ENCODE measurements at places on chromosomes 5 and 9.

GRCh38 chr9:110691002-110691549 is 22.5 kb downstream of the MUSK start:
- DNase-seq: peak; percentile 64

DNA sequence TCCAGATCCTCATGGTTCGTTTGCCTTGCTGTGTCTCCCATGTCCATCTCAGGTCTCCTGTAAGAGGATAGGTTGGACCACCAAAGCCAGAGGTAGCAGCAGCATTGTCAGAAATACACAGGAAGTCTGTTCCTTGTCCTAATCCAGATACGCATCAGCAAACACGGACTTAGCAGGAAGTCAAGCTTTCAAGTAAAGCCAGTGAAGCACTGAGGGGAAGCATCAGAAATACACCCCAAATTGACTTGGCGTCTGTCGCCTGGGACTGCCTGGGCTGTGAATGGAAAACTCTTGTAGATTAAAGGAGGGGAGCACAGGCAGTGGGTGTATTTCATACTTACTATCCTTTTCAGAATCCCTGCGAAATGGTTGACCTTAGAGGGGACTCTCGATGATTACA is 171.3 kb downstream of the PSAT1 start:
- no peak for DNase-seq

DNA sequence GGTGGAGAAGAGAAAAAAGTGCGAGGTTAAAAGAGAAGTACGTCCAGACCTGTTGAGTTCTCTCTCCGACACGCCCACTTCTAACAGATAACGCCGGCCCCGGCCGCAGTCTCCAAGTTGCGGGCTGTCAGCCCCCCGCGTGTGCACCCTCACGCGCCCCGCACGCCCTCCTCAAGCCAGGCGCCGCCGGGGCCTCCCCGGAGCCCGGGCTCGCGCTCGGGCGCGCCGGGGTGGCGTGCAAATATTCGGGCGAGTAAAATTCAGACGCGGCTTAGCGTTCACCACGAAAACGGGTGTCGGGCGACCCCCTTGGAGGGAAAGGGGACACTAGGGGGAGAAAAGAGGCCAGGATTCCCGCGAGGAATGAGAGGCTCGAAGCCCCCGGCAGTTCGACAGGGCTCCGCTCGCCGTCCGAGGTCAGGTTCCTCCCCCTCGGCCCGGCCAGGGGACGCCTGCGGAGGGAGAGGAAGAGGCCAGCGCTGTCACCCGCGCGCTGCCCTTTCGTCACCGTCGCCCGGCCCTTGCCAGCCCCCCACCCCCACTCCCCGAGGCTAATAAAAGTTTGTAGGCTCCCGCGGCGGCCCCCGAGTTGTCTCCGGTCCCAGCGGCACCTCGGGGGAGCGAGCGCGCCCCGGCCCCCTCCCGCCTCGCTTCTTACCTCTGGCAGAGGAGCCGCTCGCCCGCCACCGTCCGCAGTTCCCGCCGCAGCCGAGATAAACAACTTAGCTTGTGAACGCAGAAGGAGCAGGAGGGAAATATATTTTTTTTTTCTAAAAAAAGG is 743 bp downstream of the NR3C1 start:
- peak; percentile 54 for DNase-seq

GRCh38 chr5:146947181-146947941 is 68.8 kb upstream of the PPP2R2B start:
- peak; percentile 29 for DNase-seq

- DNase-seq: peak; percentile 68
Measured at GRCh38 chr5:97383996-97384395, 200.9 kb upstream of the RIOK2 start.

DNA sequence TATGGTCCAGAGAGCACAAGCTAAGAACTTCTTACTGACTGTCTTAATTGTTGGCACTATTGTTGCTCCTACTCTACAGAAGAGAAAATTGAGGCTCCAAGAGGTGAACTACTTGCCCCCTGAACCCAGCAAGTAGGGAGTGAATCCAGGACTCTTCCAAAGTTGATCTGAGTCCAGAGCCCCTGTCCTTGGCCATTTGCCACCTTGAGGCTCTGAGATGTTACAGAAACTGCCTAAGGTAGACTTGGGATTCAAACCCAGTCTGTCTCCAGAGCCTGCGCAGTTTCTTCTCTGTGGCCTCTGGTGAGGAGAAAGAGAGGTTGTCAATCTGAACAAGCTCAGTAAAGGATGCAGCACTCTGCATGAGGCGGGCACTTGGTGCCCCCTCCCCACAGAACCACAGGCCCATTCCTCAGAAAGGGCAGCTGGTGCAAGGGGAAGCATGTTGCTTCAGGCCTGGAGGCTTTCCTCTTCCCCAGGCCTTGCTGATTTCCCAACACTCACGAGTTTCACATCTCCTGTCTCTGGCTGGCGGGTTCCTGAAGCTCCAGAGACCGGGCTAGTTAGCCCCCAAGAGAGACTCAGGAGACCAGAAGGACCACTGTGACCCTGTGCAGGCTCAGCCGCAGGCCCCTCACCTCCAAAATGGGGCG is 2.9 kb upstream of the LCP2 start:
- no peak for DNase-seq

DNA sequence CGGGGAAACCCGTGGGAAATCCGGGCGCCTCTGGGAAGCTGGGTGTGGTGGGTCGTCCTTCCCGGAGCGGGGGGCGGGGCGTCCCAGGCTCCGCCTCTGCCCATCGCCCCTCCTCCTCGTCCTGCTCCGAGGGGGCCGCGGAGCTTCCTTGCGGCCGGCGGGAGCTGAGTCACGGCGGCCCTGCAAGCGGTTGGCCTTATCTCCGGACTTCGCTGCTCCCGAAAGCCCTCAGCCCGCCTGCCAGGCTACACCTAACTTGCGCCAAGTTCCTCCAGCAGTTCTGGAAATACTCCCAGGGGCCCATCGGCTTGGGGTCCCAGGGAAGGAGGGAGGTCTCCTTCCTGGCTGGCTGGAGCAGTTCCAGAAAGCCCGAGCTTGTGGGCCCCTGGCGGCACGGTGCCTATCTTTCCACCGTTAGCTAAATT is 54.1 kb upstream of the CDKN2AIPNL start:
- DNase-seq: peak; percentile 91

DNA sequence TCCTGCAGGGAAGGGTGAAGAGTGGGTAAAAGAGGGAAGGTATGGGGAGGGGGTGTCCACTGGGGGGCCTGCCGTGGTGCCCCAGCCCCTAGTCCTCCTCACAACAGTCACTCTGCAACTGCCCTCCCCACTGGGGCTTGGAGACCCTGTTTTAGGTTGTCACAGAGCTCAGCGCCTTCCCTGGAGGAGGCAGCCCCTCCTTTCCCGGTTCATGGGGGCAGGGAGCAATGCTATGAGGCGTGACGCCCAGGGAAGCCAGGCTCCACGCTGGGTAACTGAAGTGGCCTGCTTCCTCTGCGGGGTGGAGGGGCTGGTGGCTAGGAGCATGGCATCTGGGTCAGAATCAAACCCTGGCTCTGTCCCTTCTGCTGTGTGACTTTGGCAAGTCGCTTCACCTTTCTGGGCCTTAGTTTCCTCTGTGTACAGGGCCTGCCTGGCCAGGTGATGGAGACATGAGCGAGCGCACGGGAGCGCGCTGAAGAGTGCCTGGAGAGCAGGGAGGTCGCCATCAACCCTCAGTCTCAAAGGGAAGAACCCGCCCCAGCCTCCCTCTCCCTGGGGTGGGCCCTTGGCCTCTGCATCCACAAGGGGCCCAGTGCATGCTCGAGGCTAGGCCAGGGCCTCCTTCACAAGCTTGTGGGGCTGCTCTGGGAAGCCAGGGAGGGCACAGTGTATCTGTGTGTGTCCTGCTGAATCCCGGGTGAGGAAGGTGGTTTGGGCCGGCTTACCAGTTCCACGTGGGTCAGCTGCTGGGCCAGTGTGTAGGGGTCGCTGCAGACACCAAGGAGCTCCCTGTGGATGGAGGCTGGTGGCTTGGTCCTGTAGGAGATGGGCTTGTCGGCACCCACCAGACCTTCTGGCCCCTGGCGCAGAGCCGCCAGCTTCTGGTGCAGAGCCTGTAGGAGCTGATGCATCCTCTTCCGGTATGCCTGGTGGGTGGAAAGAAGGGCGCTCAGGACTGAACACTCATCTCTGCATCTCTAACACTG is 56.4 kb upstream of the RNF130 start:
- DNase-seq: no peak

GRCh38 chr9:19513671-19514275 is 105.0 kb downstream of the ACER2 start:
- peak; percentile 10 for DNase-seq

- DNase-seq: peak; percentile 99
Measured at GRCh38 chr5:169695919-169696490, 58.9 kb downstream of the DOCK2 start.

GRCh38 chr5:74396913-74397622 is 243.5 kb downstream of the ENC1 start:
- DNase-seq: no peak

Measured in EL (cell line).